ENCODE measurements at places on chromosomes 5 and 9.

- no peak for DNase-seq
Observed at GRCh38 chr9:129556491-129557191, 64.3 kb downstream of the C9orf50 start.

- DNase-seq, result no peak
Observed at GRCh38 chr5:143165049-143165880, 238.2 kb downstream of the NR3C1 start.

GRCh38 chr5:152397581-152397980 lies 7.5 kb downstream of the NMUR2 start:
- no peak for DNase-seq

- no peak for DNase-seq
Observed at GRCh38 chr9:77386187-77386586, 208.9 kb downstream of the VPS13A start.

GRCh38 chr9:86354818-86355309 lies 654 bp upstream of the TUT7 start:
- no peak for DNase-seq

- DNase-seq, result peak; percentile 55
Observed at GRCh38 chr9:125240649-125240999, 519 bp downstream of the HSPA5 start.

DNA sequence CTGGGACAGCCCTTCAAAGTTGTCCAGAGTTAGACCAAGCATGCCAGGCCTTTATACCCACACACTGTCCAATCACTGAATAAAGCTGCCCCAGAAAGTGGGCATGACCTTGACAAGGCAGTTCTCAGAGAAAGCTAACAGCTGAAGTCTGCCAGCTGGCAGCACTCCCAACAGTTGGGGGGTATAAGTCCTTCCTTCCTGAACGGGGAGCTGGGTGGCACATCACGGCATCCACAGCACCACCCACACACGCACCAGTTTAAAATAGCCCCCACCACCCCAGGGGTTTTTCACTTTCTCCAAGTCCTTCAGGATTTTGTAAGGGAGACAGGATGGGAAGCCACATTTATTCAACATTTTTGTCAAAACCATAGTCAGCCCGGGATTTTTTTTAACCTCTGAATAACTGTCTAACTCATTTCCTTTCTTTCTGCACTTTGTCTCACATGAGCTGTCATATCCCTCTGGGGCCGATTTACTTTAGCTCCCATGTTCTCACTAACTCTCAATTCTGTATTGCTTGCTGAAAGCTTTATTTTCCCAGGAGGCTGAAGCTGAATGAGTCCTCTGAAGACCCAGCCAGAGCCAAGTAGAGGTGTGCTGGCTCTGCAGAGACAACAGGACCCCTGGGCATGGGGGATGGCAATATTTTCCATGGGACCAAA lies 15.4 kb downstream of the FAM81B start:
- DNase-seq, result no peak

DNA sequence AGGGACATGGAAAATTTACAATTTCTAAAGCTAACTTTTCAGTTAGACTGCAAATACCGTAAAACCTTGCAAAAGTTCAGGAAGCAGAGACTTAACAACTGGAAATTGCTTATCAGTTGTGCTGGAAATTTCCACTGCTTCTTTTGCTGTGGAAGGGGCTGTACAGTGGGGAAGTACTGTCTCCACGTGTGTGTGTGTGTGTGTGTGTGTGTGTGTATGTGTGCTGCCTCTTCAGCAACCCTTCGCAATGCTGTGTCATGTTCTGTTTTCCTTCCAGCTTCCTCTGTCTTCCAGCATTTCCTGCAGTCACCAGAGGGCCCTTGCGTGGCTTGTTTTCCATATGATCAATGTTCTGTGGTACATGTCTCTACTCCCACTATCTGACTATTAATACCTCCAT lies 87.5 kb upstream of the RANBP3L start:
- no peak for DNase-seq

GRCh38 chr5:129541648-129542251 lies 81.7 kb downstream of the ADAMTS19 start:
- DNase-seq, result no peak

GRCh38 chr5:17046320-17046719 lies 110.2 kb upstream of the MYO10 start:
- no peak for DNase-seq

Data from RWPE2 (cell line).